ENCODE measurements at places on chromosomes 1 and 21. TPM values are rescaled to one million over a fixed set of nuclear protein-coding genes. Genes with fewer than 3 reads are reported as not detected.

The RGS8 gene
- total RNA-seq = not detected

- DNase-seq = peak; percentile 20
Measured at GRCh38 chr1:93816970-93817678, 61.9 kb downstream of the DNTTIP2 start.

- DNase-seq = peak; percentile 72
Measured at GRCh38 chr1:60255565-60255964, 182.0 kb upstream of the C1orf87 start.

- no peak for DNase-seq
Measured at GRCh38 chr1:194705123-194705854, 1518.9 kb upstream of the B3GALT2 start.

- peak; percentile 100 for DNase-seq
Measured at GRCh38 chr1:212595787-212596714, 12.5 kb upstream of the ATF3 start.

GRCh38 chr1:169694304-169695075 lies 16.9 kb downstream of the SELL start:
- DNase-seq = no peak

GRCh38 chr1:244111027-244111426 lies 59.9 kb downstream of the ZBTB18 start:
- DNase-seq = no peak

- no peak for DNase-seq
Measured at GRCh38 chr1:242093116-242093515, 94.2 kb upstream of the MAP1LC3C start.

GRCh38 chr21:32359719-32360260 lies 33.0 kb downstream of the URB1 start:
- no peak for DNase-seq

GRCh38 chr1:194473766-194474165 lies 1287.4 kb upstream of the B3GALT2 start:
- no peak for DNase-seq

Data from bronchial epithelial cell (primary cell).